ENCODE measurements at places on chromosomes 1 and 21.
A peak's percentile ranks its signal among the peaks of the same experiment; 100 is the strongest.

DNA sequence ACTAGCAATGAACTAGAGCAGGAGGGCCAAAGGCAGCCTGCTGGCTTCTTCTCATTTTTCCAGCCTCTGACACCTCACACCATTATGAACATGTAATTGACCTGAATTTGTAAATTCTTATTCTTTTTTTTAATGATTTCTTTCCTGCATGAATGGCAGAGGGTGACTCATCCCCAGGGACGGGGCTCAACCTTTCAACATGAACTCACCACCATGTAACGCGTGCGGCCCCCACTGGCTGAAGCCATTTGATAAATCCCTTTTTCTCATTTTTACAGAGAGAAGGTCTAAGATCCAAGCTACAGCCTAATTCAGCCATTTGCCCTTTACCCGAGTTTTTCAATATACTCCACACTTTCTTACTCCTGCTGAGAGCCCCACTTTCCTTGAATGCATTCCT lies 9.3 kb upstream of the ETS2 start:
- no peak for DNase-seq

DNA sequence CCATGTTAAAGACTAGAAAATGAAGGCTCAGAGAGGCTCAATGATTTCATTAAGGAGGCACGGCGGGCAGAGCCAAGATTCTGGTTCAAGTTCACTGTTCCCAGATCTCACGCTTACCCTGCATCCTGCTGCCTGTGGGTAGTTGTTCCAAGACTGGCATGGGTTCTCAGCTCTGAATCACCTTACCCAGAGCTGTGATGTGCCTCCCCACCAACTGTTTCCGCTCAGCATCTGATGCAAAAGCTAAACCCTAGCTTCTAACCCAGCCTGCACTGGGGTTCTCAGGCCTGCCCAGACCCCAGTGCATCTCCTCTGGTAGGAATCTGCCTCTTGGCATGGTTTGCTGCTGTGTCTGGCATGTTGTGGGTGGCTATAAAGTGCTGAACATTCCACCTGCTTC lies 11.8 kb downstream of the TNR start:
- no peak for DNase-seq

GRCh38 chr1:153547560-153548551 lies 1.2 kb downstream of the S100A3 start:
- peak; percentile 28 for DNase-seq

- DNase-seq = no peak
Measured at GRCh38 chr1:38569932-38570656, 289.5 kb downstream of the RRAGC start.

DNA sequence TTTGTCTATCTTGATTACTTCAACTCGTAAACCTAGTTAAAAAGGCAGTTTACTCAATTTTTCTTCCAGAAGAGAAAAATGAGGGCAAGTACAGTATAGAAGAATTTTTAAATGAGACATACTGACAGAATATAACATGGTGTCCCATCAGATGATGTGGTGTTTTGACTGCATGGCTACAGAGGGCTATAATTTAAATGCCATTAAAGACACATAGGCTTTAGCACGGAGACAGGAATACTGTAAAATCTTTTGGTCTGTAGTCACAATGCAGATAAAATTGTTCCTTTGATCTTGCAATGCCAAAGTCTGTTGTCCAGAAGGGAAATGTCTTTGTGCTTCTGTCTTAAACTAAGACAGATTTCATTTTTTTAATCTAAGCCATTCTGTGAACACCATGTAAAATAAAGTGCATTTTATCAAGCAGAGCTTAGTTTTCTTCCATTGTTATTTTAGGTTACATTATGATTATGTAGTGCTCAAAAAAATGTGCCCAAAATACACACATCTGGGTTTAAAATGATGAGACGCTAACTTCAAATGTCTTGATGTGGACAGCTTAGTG lies 249.6 kb downstream of the PTPRC start:
- no peak for DNase-seq

GRCh38 chr1:218495931-218496330 lies 150.8 kb downstream of the TGFB2 start:
- DNase-seq = no peak

DNA sequence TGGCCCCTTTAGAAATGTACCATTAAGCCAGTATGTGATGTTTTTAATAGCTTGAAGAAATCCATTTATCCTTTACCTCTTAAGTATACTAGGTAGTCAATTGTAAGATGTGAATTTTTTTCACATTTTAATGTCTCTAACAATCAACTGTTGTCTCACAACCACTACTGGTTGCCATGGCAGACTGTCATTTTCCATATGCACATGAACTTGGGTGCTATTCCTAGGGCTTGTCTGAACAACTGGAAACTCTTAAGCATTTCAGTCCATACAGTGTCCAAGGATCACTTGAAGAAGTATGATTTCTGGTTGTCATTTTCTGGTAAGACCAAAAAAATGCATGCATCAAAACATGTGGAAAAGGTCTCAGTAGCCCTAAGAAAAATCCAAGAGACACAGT lies 315.1 kb downstream of the HHIPL2 start:
- no peak for DNase-seq

GRCh38 chr1:239771550-239771949 lies 320.1 kb upstream of the FMN2 start:
- no peak for DNase-seq

DNA sequence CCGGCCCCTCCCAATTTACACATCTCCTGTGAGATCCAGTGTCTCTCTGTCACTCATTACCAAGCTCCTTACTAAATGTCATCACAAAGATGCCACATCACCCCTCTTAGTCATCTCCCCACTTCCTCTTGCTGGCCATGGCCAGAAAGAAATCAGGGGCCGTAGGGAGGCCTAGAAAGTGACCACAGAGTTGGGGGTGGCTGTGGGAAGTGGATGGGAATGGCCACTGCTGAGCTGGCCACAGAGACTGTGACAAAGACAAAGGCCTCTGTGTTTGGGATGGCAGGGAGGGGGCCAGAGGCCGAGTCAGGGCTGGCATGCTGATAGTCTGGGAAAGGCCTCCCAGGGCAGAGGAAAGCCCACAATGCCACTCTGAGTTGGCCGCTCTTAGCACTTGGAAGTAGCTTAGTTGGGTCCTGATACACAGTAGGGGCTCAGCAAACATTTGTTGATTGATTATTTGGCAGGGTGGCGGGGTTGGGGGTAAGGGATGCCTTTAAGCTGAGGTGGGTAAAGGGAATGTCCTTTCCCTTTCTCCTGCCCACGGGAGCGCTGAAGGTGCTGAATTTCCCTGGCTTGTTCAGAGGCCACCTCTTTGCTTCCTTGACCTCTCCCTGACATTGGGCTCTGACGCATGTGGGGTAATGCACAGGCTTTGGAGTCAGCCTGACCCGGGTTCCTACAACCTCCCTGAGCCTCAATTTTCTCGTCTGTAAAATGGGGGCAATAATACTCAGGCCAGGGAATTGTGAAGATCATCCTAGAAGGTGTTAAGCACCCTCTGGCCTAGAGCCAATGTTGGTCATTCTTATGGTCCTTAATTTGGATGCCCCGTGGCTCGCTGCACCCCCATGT lies 13.2 kb downstream of the NAV1 start:
- no peak for DNase-seq

DNA sequence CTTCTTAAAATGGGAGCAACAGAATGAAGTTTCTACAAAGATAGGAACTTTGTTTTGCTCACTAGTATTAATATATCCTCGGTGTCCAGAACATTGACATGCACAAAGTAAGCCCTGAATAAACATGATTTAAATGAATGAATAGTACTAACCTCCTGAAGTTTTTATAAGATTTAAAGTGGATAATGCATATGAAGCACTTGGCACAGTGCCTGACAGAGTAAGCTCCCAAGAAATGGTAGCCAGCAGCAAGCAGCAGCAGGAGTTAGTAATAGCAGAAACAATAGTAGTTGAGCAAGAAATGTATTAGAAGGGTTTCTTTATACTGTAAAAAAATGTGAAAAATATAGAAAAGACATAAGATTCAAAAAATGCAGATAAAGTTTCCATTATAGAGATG lies 258.1 kb upstream of the C1orf87 start:
- DNase-seq = no peak

DNA sequence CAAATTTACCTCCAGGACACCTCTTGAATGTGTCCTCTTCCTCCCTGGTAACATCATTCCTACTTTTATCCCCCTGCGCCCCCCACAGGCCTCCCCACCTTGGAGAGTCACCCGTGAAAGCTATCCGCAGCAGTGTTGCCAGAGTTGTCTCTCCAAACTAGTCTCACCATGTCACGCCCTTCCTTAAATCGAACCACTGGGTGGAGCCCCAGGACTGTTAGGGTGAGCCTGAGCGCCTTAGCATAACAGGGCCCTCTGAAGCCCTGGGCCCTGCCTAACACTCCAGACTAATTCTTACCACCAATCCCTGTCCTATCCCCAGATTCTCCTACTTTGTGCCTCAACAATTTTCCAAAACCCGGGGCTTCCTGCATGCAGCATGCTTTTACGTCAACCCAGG lies 35.0 kb downstream of the HSD3B2 start:
- peak; percentile 77 for DNase-seq

DNA sequence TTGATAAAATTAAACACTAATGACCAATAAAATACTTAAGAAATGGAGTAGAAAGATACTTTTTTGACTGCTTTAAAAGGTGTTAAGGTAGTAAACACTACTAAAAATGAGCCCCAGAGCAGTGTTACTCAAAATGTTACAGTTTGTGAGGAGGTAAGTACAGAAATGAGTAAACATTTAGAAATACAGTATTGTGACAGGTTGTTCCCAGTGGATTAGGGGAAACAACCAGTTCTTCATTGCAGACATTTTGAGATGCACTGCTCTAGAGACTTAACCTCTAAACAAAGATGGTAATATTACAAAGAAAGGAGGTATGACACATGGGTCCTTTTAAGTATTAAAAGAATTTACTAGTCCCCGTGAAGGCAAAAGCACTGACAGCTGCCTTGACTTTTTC lies 12.7 kb downstream of the DHX9 start:
- DNase-seq = no peak

- DNase-seq = no peak
Measured at GRCh38 chr1:238457610-238458009, 566.9 kb upstream of the ZP4 start.

DNA sequence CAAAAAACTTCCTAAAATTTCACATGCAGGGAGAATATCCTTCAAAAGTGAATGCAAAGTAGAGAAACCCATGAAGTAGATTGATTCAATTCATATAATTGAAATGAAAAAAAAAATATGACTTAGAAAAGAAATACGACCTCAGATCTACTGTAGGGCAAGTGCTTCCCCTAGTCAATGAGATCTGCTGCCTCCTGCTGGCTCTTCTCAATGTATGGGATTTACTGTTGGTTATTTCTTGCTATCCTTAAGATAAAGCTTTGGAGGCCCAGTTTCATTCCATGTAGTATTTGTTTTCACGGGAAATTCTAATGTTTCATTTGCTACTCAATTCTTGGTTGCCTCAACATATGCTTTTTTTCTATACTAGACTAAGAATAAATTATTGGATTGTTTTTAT lies 46.2 kb downstream of the ZNF648 start:
- DNase-seq = no peak

- DNase-seq = no peak
Measured at GRCh38 chr1:155871390-155871789, 12.0 kb downstream of the SYT11 start.

DNA sequence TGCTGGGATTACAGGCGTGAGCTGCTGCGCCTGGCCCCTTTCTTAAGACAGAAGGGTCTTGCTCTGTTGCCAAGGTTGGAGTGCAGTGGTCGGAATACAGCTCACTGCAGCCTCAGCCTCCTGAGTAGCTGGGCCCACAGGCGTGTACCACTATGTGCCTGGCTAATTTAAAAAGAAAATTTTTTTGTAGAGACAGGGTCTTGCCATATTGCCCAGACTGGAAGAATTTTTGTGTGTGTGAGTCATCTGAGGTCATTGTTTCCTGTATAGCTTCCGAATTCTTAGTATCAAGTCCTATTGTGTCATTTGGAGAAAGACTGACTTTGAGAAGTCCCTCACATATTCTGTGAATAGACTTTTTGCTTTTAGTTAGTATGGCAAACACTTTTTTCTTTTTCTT lies 4.7 kb downstream of the SZRD1 start:
- DNase-seq = no peak

DNA sequence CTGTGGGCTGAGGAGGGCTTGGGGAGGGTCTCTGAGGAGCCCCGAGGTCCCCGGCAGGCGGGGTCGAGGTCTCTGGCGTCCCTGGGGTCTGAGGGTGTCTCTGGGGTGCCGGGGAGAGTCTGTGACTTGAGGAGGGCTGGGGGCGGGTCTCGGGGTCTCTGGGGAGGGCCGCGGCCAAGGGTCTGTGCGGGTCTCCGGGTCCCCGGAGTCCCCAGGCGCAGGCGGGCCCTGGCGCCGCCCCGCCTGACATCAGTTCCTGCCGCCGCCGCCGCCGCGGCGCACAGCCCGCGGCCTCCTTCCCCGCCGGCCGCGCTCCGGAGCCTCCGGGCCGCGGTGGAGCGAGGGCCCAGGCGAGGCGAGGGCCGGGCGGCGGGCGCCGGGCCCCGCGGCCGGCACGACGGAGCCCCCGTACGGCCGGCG lies at the start of gene PLEKHM2:
PLEKHM2 (plus strand) TSS at position 279 of the 420 bp plus-strand sequence. CDS start 239 bp downstream, outside the sequence.
- DNase-seq = no peak

DNA sequence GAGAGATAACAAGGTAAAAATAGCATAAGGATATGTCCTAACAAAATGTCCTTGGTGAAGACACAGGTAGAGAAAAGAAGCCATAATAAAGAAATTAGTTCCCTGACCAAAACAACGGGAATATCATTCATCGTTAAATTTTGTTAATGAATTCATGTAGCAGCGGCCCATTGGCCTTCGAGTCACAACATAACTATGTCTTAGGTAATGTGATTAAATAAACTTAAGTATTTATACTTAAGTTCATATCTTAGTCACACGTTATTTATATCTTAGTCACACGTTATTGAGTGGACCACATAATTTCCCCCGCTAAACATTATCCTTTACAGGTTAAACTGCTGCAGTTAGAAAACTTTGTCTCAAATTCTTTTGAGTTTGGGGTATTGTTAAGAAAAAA lies 1.2 kb downstream of the NEXN start:
- no peak for DNase-seq

DNA sequence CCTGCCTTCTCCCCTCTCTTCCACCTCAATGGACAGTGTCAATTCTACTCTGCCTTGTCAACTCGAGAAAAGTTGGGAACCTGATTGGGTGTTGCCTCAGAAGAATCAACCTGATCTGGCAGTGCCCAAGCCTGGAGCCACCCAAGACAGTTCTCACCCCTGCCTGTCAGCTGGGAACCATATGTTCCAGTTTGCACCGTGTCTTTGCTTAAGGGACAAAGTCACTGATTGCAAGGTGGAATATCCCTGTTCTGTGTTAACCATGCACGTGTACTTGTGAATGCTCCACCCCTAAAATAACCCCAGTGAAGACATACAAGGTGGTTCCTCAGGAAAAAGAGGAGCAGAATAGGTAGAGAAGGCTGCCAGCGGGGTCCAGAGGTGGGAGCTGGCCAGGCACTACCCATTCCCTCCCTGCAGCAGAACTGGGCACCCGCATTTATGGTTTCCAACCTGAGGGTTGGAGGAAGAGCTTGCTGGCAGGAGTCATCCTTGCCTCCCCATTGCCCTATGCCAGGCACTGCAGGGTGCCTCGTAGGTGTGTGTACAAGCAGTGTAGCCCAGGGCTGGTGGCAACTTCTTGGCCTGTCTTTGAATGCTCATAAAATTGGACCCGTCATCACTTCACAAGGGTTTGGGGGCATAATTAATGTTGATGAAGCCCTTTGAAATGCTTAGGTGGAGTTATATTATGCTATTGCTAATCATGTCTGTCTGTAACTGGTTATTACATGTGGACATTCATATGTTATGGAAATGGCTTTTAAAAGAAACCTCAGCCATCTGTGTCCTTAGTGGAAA lies 11.3 kb downstream of the NIPAL3 start:
- no peak for DNase-seq

All from H9 (cell line).